ENCODE measurements at places on chromosomes 1 and 21.

GRCh38 chr1:199665371-199665770, 362.1 kb upstream of the NR5A2 start:
- DNase-seq, result no peak

- no peak for DNase-seq
Measured at GRCh38 chr1:101366513-101367215, 129.8 kb downstream of the S1PR1 start.

DNA sequence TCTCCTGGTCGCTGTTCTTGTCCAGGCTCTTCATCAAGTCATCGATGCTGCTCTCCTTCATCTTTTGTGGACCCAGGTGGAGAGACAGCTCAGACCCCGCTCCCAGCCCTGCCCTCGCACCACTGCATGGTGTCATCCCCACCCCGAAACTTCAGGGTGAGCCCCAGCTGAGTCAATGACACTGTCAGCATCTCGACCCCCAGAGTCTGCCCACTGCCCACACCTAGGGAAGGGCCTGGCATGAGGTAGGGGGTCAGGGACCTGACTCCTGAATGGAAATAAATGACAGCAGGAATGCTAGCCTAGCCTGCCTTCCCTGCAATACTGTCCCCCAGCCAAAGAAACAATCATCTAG, 1.6 kb upstream of the S100A6 start:
- DNase-seq, result no peak

- peak; percentile 41 for DNase-seq
Measured at GRCh38 chr1:983798-984475, 2.0 kb upstream of the PERM1 start.

DNA sequence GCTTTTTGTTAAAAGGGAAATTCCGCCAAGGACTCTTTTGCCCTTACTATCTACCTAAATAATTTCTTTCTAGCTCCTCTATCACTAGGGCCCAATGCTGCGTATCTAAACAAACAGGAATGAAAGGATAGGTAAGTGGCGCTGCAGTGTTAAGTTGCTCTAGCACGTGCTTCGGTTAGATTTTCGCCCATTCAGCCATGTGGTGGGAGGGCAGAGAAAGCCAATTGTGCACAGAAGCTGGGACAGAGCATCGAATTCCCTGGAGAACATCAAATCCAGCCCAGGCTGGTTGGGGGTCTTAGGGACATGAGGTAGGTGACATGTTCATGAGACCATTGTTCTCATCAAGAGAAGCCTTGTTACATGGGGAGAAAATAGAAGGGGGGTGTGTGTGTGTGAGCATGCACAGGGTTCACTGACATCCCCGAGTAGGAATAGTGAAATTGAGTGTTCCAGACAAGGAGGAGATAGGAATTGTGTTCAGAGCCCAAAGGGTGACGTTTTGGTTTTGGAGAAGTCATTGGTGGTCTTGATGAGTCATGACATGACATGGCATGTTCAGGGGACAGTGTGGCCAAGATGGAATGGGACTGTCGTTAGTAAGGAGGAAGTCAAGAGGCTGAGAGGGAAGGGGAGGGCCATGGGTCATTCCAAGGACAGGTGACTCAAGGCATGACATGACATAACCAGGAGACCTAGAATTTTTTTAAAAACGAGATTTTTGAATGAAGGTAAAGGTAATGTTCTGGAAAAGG, 107.1 kb downstream of the TLR5 start:
- no peak for DNase-seq

DNA sequence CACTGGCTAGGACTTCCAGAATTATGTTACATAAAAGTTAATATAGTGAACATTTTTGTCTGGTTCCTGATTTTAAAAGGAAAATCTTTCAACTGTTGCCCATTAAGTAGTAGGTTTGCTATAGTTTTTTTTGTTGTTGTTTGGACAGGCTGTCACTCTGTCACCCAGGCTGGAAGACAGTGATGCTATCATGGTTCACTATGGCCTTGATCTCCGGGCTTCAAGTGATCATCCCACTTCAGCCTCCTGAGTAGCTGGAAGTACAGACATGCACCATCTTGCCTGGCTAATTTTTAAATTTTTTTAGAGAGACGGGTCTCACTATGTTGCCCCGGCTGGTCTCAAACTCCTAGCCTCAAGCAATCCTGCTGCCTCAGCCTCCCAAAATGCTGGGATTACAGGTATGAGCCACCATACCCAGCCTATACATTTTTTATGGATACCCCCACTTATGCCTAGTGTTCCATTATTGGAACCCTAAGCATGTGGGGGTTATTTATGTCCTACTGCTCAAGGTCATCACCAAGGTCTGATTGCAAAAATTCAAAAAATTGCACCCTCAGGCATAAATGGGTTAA, 6.5 kb downstream of the CTXND2 start:
- DNase-seq, result no peak

DNA sequence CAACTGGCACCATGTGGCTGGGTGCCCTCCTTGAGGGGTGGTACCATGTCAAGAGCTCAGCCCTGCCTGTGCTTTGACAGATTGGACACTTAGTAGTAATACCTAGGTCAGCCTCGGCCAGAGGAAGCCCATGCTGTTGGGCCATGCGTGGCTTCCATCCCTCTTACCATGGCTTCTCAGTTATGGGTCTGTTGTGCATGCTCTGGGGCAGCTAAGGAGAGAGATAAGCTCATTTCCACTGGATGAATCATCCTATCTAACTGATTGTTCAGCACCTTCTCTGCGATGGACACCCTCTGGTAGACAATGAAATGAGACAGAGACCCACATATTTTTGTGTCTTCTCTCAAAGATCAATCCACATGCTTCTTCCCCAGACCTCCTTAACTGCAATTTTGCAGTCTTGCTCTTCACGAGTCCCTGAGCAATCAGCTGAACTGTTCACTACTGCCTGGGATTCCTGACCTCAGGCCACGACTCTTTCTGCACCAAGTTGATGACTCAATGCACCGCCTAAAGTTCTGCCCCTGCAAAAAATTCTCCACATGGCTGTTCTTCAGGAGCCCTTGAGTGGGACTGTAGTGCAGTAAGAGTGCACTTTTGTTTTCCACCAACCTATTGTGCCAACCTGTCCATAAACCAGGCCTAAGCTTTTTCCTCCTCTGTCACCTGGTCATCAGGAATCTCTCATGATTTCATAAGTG, 6.9 kb upstream of the TRIM62 start:
- no peak for DNase-seq

DNA sequence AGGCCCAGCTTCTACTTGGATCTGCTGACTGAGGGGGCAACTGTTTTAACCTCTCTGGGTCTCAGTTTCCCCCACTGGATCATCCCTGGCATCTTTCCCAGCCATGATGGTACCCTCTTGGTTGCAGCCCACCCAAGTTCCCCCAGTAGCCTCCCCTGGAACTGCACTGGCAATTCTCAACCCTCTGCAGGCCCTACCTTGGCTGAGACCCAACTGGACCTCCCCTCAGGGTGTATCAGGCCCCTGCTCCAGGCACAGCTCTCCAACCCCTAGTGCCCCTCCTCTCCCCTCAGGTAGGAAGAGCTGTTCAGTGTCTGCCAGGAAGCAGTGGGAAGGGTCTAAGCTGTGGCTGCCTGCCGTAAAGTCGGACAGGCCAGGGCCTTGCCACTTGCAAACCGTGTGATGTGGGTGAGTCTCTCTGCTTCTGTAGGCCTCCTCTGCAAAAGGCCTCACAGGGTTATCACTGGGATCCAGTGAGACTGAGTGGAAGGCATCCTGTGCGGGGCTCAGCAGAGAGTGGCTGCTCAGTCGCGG, 32.1 kb downstream of the RHBG start:
- no peak for DNase-seq

GRCh38 chr1:11052839-11053757, 6.1 kb upstream of the MASP2 start:
- DNase-seq, result no peak

- no peak for DNase-seq
Measured at GRCh38 chr1:6180707-6181311, 688 bp upstream of the CHD5 start.

- DNase-seq, result no peak
Measured at GRCh38 chr1:104084380-104084779, 334.7 kb downstream of the AMY1C start.

DNA sequence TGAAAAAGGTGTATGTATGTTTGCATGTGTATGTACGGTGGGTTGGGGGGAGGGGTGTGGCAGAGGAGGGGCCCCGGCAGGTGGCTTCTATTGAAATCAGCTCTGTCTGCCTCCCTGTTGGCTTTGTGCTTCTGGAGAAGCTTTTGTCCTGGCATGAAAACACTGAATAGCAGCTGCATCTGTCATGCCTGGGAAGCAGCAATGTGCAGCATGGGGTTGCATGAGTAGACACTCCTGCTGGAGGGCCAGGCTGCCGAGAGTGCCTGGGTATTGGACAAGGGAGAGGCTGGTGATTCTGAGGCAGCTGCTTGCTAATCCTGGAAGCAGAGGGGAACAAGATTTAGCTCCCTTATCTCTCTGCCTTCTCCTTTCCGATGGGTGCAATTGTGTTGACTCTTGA, 20.5 kb downstream of the MAPKAPK2 start:
- no peak for DNase-seq

- DNase-seq, result peak; percentile 60
Measured at GRCh38 chr21:46559291-46559983, 45.4 kb downstream of the S100B start.

- no peak for DNase-seq
Measured at GRCh38 chr1:221715321-221716169, 26.3 kb downstream of the DUSP10 start.

DNA sequence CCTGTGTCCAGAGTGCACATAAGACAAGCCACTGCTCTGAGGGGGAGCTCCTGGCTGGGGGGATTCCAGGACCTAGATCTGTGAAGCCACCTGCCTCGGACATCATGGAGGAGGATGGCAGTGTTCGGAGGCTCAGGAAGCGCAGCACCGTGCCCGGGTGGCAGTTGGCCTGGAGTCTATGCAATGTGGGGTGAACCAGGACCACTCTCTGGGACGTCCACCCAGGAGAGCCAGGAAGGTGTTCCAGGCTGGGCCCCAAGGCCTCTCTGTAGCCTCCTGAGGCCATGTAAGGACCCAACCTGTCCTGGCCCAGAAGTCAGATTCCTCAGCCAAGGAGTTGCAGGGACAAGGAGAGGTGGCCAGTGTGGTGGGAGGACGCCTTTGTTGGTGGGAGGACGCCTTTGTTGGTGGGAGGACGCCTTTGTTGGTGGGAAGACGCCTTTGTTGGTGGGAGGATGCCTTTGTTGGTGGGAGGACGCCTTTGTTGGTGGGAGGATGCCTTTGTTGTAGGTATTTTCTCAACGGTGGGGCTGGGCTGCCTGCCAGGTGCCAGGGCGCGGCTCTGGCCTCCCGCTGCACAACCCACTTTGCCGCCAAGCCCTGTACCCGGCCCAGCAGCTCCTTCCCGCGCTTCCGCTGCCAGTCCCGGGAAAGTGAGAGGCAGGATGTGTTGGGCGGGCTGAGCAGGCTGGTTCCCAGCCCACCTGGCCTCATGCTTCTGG, 30.6 kb upstream of the BMP8B start:
- no peak for DNase-seq

- DNase-seq, result no peak
Measured at GRCh38 chr1:57839067-57839466, 415.2 kb upstream of the DAB1 start.

- no peak for DNase-seq
Measured at GRCh38 chr21:16366207-16366606, 636.4 kb downstream of the USP25 start.

- DNase-seq, result no peak
Measured at GRCh38 chr1:8378178-8378577, 60.3 kb downstream of the SLC45A1 start.

DNA sequence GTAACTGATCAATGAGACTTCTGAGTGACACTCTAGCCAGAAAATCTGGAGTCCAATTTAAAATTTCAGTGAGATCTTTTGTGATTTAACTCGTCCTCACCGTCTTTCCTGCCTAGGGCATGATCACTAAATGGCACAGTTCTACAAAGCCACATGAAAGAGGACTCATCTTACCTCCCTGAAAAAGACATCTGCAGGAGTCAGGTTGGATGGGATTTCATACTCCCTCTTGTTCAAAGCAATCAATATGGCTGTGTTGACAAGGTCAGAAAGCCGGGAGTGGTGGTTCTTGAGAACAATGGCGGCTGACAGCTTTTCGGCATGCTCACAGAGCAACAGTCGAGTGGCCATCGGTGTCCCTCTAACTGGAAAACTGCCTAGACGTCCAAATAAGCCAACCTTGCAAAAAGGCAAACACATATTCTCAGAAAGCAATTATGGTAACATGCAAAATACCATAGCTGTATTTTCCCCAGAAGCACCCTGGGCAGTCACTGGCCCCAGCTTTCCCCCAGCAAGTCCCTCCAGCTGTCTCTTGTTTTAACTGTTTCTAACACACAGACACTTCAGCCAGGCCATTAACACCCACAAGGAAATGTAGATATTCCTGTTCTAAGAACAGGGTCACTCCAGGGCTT, 36.6 kb upstream of the ACTA1 start:
- DNase-seq, result no peak

DNA sequence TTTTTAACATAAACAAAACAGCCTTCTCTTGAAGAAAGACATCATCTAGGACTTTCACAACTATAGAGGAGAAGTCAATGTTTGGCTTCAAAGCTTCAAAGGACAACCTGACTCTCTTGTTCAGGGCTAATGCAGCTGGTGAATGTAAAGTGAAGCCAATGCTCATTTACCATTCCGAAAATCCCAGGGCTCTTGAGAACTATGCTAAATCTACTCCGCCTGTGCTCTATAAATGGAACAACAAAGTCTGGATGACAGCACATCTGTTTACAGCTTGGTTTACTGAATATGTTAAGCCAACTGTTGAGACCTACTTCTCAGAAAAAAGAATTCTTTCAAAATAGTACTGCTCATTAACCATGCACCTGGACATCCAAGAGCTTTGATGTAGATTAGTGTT, 259.8 kb upstream of the NR5A2 start:
- DNase-seq, result no peak

DNA sequence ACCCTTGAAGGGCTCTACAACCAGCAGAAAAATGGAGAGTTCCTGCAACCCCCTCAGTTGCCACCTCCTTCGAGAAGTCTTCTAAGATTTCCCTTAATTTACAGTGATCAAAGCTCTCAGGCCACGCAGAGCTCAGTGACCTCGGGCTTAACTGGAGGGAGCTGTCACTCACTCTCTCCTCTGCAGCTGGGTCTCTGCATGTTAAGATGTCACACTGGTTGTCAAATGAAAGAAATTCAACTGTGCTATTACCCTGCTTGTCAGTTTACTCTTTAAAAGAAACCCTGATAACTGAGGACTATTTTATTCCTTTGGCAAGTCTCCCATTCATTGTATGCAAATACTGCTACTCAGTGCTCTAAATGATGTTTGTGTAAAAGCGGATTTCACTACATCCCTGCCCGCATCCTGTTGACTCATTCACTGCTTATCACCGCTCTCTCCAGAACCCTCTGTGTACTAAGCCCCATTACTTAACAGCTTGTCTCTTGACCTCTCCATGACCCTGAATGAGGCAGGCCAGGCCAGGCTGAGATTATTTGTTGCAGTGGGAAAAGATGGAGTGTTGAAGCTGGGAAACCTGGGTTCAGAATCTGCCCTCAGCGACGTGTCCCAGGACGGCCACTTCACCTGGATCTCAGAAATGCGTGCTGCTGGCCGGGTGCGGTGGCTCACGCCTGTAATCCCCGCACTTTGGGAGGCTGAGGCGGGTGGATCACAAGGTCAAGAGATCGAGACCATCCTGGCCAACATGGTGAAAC, 13.7 kb downstream of the DHRS3 start:
- peak; percentile 80 for DNase-seq

GRCh38 chr1:94898491-94899385, 28.2 kb downstream of the CNN3 start:
- DNase-seq, result no peak

- no peak for DNase-seq
Measured at GRCh38 chr1:117188816-117189437, 21.8 kb downstream of the VTCN1 start.

Data from CD4-positive, alpha-beta T cell treated with Interleukin-6 at 100 ng/mL for 8 hours (primary cell).